Colonic mucosa (tissue), 4 donors: ENCODE measurements at places on chromosomes 5 and 9. TPM values are rescaled to one million over a fixed set of nuclear protein-coding genes. Genes with fewer than 3 reads are reported as not detected.

GRCh38 chr5:119275146-119275545, 80.7 kb upstream of the TNFAIP8 start:
- H3K36me3 ChIP-seq: no peaks in the 10 kb centered on the region
- peaks cover 5% of the 10 kb centered on the region for H3K4me1 ChIP-seq
- no peaks in the 10 kb centered on the region for H3K27me3 ChIP-seq
- no peak overlapping the region for H3K4me3 ChIP-seq
- no peak for DNase-seq

GRCh38 chr5:68021227-68021626, 194.3 kb upstream of the PIK3R1 start:
- DNase-seq: no peak
- no peak overlapping the region for H3K27ac ChIP-seq
- H3K36me3 ChIP-seq: no peaks in the 10 kb centered on the region
- H3K27me3 ChIP-seq: no peaks in the 10 kb centered on the region
- no peak overlapping the region for H3K4me3 ChIP-seq

Gene C9
- not detected for total RNA-seq

DNA sequence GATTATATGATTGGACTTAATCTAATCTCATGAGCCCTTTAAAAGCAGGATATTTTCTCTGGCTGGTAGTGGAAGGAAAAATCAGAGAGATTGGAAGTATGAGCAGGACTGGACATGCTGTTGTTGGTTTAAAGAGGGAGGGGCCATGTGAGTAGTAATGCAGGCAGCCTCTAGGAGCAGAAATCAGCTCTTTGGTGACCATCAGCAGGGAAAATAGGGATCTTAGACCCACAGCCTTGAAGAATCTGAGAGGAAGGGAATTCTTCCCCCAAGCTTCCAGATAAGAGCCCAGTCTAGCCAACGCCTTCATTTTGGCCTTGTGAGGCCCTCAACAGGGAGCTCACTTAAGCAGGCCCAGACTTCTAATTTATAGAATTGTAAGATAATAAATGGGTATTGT, 9.5 kb downstream of the SH3GL2 start:
- H3K4me1 ChIP-seq: no peaks in the 10 kb centered on the region
- no peaks in the 10 kb centered on the region for H3K27me3 ChIP-seq
- H3K4me3 ChIP-seq: no peak overlapping the region

GRCh38 chr5:138536665-138537315, 6.2 kb downstream of the ETF1 start:
- H3K27me3 ChIP-seq: no peaks in the 10 kb centered on the region
- DNase-seq: no peak
- H3K4me3 ChIP-seq: no peak overlapping the region
- peaks cover 3% of the 10 kb centered on the region for H3K4me1 ChIP-seq
- H3K36me3 ChIP-seq: no peaks in the 10 kb centered on the region
